ENCODE measurements at places on chromosomes 4 and X.

DNA sequence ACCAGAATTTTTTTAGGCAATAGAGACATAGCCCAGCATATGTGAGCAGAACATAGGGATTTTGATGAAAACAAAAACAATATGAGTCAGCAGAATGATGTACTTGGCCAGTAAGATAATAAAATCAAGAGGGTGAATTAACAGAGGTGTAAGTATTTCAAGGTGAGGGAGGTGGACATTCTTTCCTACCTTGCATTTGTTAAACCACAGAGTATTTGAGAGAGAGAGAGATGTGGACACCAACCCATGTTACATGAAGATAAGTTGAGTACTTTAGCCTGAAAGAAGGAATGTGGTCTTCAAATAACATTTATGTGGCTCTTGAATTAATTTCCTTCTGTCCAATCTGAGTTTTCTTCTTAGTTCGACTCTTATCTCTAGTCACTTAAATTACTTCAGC, 68.6 kb downstream of the DIAPH2 start:
- no peaks in the 10 kb centered on the region for H3K27me3 ChIP-seq
- no peak overlapping the region for H3K4me3 ChIP-seq
- no peaks in the 10 kb centered on the region for H3K4me1 ChIP-seq
- no peaks in the 10 kb centered on the region for H3K36me3 ChIP-seq
- DNase-seq = no peak

DNA sequence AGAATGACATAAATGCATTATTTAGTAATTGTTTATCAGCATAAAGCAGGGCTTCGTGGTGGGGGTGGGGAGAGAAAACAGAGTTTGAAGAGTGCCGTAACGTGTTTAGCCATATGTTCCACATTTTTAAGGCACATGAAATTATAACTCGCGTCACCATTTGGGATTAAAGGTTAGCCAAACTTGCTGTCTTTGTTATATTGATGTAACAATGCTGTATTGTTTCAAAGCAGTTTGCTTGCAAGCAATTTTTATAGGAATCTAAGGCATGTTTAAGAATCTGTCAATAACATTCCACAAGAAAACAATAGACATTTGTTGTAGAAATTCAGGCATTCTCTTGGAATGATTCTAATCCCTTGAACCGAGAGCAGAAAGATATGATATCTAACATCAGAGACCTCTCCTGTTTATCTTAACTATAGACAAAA, 78.3 kb downstream of the CLDN22 start:
- no peaks in the 10 kb centered on the region for H3K27me3 ChIP-seq
- no peak for DNase-seq
- peak overlapping the region; percentile 70 for H3K27ac ChIP-seq
- no peak overlapping the region for H3K4me3 ChIP-seq
- no peaks in the 10 kb centered on the region for H3K36me3 ChIP-seq

GRCh38 chrX:9282325-9282724, 182.5 kb upstream of the TBL1X start:
- no peaks in the 10 kb centered on the region for H3K4me1 ChIP-seq
- no peak for DNase-seq
- no peak overlapping the region for H3K4me3 ChIP-seq
- no peaks in the 10 kb centered on the region for H3K27me3 ChIP-seq
- no peak overlapping the region for H3K27ac ChIP-seq
- H3K36me3 ChIP-seq = no peaks in the 10 kb centered on the region

DNA sequence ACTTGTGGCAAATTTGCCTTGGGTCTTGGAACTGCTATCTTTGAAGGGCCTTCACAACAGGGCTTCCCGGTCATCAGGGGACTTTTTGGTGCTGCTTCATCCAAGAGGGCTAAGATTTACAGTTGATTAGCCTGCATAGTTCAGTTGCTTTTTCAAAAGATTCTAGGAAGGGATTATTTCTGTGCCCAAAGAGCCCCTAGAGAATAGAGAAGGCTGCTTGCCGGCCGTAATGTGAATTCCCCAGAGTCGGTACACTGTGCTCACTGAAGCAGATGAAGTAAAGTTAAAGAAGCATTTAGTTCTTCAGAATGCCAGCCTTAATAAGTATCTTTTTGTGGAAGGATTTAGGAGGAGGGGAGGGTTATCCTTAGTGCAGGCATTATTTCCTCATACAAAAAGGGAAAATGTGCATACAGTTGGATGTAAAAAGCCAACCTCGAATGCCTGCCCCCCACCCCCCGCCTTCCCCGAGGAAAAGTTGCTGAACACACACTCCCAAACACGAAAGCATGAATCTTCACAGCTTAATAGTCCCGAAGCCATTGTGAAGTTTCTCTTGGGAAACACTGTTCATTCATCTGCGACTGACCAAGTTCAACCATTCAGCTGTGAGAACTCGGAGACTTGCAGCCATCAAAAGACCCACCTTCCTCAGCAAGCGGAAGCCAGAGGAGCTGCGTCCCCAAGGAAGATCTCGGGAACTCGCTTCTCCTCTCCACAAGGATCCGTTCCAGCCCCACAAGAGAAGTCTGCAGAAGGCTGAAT, 47.6 kb downstream of the ANOS1 start:
- DNase-seq = no peak
- no peak overlapping the region for H3K4me3 ChIP-seq
- H3K36me3 ChIP-seq = no peaks in the 10 kb centered on the region
- no peak overlapping the region for H3K27ac ChIP-seq
- H3K27me3 ChIP-seq = no peaks in the 10 kb centered on the region

GRCh38 chrX:48021026-48021900, 14.5 kb downstream of the SPACA5 start:
- H3K27ac ChIP-seq = peak overlapping the region; percentile 85
- DNase-seq = peak; percentile 71
- no peaks in the 10 kb centered on the region for H3K27me3 ChIP-seq
- no peaks in the 10 kb centered on the region for H3K36me3 ChIP-seq
- peak overlapping the region; percentile 58 for H3K4me3 ChIP-seq
- H3K4me1 ChIP-seq = no peaks in the 10 kb centered on the region

- H3K36me3 ChIP-seq = no peaks in the 10 kb centered on the region
- H3K4me3 ChIP-seq = no peak overlapping the region
- no peaks in the 10 kb centered on the region for H3K4me1 ChIP-seq
Observed at GRCh38 chr4:41496977-41497376, 41.0 kb upstream of the LIMCH1 start.

GRCh38 chr4:101187841-101188240, 159.5 kb downstream of the PPP3CA start:
- DNase-seq = no peak
- no peaks in the 10 kb centered on the region for H3K36me3 ChIP-seq
- H3K27me3 ChIP-seq = no peaks in the 10 kb centered on the region
- H3K27ac ChIP-seq = no peak overlapping the region
- no peak overlapping the region for H3K4me3 ChIP-seq
- peaks cover 10% of the 10 kb centered on the region for H3K4me1 ChIP-seq

DNA sequence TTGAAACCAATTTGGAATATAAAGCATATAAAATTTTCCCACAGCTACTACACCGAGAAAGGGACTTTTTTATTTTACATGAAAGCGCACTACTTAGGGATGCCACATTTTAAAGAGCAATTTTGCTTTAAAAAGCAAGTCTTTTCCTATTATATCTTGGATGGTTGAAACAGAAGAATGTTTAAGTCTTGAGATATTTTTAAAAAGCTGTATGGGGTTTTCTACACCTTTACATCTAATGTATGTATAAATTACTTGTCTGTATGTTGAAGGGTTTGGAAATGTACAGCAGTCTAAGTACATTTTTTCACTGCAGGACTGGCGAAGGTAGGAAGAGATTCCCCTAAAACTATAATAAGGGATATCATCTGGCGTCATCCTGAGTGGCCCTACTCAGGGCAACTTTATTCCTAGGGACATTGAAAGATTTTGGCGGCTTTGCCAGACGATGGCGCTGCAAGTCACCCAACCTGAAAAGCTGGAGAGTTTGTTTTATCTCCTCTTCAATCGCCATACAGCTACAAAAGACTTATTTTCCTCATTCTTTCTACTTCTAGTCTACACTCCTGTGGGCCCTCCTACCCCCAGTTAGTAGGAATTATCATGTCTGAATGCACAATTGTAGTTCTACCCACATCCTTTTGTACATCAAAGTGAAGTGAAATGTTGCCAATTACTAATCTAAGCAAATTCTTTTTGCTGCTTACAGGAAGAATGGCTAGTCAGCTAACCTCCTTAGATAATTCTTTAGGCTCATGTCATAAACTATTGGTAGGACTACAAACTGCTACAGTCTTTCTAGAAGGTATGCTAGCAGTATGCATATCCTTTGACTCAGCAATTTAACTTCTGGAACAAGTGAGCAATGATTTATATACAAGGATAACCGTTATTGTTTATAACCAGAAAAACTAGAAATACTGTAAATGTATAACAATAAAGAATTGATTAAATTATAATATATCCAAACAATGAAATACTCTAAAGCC, 782 bp upstream of the NEK1 start:
- H3K27ac ChIP-seq = peak overlapping the region; percentile 98
- H3K27me3 ChIP-seq = no peaks in the 10 kb centered on the region
- peak overlapping the region; percentile 66 for H3K4me3 ChIP-seq
- peak; percentile 83 for DNase-seq

DNA sequence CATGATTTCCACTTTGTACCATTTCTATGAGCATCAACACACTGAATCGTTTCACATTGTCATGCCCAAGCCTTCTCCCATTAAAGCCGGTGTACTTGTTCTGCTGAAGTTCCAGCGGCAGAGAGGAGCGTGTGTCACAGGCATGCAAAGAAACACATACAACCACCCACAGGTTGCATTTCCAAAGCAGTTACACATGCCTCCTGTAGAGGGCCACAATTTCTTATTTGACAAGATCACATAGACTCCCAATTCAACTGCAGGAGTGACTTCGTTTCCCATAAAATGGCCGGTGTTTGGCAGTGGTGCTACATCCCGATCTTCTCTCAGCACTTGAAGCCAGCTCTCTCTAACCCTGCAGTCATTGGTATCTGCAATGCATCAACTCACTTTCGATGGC, 992.6 kb downstream of the NLGN4X start:
- H3K36me3 ChIP-seq = no peaks in the 10 kb centered on the region
- no peaks in the 10 kb centered on the region for H3K4me1 ChIP-seq
- no peak for DNase-seq
- no peak overlapping the region for H3K4me3 ChIP-seq
- no peak overlapping the region for H3K27ac ChIP-seq

DNA sequence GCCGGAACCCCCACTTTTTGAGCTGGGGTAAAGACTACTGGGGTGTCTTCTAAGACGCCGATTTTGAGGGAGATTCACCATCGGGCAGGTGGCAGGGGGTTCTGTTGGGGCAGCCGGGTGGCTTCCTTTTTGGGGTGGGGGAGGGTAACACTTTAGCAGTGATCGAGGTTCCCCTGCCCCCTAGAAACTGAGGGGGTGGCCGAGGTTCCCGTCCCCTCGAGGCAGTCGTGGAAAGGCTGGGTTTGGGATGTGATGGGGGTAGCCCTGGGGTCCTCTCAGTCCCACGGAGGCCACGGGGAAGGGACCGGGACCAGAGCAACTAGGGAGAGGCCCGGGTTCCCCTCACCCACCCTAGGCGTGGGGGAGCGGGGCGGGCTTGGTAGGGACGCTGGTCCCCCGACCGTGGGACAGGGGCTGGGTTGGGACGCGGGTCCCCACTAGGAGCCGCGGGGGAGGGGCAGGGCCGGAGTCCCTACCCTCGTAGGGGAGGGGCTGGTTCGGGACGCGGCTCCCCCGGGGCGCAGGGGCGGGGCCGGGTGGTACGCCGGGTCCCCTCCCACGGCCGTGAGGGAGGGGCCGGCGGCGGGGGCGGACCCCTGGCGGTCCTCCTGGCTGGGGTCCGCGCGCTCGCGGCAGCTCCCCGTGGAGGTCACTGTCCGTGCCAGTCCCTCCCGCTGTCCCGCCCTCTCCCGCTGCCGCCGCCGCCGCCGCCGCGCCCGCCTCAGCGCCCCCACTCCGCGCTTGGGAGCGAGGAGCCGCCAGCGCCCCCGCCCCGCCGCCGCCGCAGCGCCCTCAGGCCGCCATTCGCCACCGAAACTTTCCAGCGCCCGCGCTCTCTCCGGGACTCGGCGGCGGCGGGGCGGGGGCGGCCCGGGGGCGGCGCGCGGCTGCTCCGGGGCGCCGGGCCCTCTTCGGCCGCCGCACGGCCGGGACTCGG, at the start of gene TBL1X:
Gene TBL1X (plus strand): TSS at position 624 of the 937 bp plus-strand sequence. CDS start 188,529 bp downstream, outside the sequence.
- peak within 1 kb of the TSS; percentile 57 for H3K4me3 ChIP-seq
- H3K27me3 ChIP-seq = no peaks in the 10 kb centered on the region
- H3K4me1 ChIP-seq = peaks cover 35% of the 10 kb centered on the region
- peak within 1 kb of the TSS; percentile 77 for H3K27ac ChIP-seq

DNA sequence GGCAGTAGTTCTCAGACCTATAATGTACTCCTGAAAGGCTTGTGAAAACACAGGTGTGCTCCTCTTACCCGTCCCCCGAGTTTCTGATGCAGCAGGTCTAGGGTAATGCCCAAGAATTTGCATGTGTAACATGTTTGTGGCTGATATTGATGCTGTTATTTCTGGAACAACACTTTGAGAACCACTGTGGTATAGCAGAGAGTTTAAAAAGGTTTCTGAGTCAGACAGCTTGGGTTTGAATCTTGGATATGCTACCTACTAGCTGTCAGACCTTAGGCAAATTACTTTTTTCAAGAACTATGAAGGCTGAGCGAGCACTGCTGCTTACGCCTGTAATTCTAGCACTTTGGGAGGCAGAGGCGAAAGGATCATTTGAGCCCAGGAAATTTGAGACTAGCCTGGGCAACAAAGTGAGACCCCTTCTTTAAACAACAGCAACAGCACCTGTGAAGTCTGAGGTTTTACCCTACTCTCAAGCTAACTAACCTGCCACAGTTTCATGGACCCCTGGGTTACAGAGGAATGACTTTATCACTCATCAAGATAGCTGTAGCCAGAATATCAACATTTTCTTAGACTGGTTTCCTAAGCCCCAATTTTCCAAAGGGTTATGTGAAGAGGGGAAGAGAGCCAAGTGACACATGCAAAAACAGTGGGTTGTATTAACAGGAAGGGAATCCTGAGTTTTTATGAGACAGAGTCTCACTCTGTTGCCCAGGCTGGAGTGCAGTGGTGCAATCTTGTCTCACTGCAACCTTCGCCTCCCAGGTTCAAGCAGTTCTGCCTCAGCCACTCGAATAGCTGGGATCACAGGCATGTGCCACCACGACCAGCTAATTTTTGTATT, 5.1 kb downstream of the AFF1 start:
- peak overlapping the region; percentile 71 for H3K27ac ChIP-seq
- no peaks in the 10 kb centered on the region for H3K27me3 ChIP-seq
- no peak overlapping the region for H3K4me3 ChIP-seq
- DNase-seq = no peak

- no peak overlapping the region for H3K4me3 ChIP-seq
- no peak overlapping the region for H3K27ac ChIP-seq
- no peaks in the 10 kb centered on the region for H3K27me3 ChIP-seq
- DNase-seq = no peak
- H3K36me3 ChIP-seq = no peaks in the 10 kb centered on the region
Observed at GRCh38 chrX:37998586-37999262, 7.6 kb upstream of the SYTL5 start.

DNA sequence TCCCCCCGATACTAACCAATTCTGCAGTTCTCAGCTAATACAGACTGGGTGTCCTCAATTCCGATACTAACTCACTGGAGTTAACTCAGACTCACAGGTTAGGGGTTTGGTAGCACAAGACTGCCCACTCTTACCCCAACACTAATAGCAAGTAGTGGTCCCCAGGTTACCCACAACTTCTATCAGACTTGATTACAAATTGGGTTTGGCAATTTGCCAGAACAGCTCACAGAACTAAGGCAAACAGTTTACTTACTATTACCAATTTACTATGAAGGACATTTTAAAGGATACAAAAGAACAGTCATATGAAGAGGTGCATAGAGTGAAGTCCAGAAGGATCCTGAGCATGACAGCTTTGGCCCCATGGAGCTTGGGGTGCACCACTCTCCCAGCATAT, 201.8 kb upstream of the VCX start:
- H3K4me1 ChIP-seq = no peaks in the 10 kb centered on the region
- H3K27me3 ChIP-seq = no peaks in the 10 kb centered on the region
- no peaks in the 10 kb centered on the region for H3K36me3 ChIP-seq
- H3K4me3 ChIP-seq = no peak overlapping the region
- H3K27ac ChIP-seq = no peak overlapping the region

- no peaks in the 10 kb centered on the region for H3K4me1 ChIP-seq
- no peak for DNase-seq
- no peaks in the 10 kb centered on the region for H3K27me3 ChIP-seq
- H3K36me3 ChIP-seq = peaks cover 24% of the 10 kb centered on the region
Observed at GRCh38 chr4:183242291-183242690, 77.8 kb downstream of the CLDN22 start.
